ENCODE measurements at places on chromosomes 16 and 17. TPM values are rescaled to one million over a fixed set of nuclear protein-coding genes. Genes with fewer than 3 reads are reported as not detected.

DNA sequence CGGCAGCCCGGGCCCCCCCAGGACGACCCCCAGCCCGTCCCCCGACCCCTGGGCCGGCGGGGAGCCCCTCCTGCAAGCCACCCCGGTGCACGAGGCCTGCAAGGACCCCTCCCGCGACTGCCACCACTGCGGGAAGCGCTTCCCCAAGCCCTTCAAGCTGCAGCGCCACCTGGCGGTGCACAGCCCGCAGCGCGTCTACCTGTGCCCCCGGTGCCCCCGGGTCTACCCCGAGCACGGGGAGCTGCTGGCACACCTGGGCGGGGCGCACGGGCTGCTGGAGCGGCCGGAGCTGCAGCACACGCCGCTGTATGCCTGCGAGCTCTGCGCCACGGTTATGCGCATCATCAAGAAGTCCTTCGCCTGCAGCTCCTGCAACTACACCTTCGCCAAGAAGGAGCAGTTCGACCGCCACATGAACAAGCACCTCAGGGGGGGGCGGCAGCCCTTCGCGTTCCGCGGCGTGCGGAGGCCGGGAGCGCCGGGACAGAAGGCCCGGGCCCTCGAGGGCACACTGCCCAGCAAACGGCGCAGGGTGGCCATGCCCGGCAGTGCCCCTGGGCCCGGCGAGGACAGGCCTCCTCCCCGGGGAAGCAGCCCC, 15.6 kb upstream of the ZFPM1 start:
- H3K4me1 ChIP-seq: no peaks in the 10 kb centered on the region
- DNase-seq: peak; percentile 79
- no peaks in the 10 kb centered on the region for H3K27me3 ChIP-seq
- H3K4me3 ChIP-seq: no peak overlapping the region
- no peak overlapping the region for H3K27ac ChIP-seq
- H3K36me3 ChIP-seq: no peaks in the 10 kb centered on the region

DNA sequence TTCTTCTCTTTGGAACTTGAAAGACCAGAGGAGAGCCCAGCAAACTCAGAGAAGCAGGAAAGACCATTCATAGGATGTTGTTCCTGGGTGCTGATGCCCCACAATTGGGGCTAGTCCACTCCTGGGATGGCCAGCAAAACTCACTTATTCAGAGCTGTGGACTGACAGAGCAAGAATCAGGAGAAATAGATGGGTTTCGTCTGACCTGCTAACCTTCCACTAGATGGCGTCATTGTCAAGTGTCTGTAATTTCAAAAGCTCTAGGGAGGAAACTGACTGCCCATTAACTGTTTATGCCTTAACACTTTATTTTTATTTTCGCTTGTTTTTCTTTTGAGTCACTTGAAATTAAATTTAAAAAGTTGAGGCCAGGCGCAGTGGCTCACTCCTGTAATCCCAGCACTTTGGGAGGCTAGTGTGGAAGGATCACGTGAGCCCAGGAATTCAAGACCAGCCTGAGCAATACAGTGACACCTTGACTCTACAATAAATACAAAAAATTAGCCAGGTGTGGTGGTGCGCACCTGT, 28.7 kb upstream of the MILR1 start:
- no peak overlapping the region for H3K4me3 ChIP-seq
- H3K27me3 ChIP-seq: no peaks in the 10 kb centered on the region
- peak; percentile 84 for DNase-seq
- H3K4me1 ChIP-seq: peaks cover 3% of the 10 kb centered on the region
- no peak overlapping the region for H3K27ac ChIP-seq
- no peaks in the 10 kb centered on the region for H3K36me3 ChIP-seq

DNA sequence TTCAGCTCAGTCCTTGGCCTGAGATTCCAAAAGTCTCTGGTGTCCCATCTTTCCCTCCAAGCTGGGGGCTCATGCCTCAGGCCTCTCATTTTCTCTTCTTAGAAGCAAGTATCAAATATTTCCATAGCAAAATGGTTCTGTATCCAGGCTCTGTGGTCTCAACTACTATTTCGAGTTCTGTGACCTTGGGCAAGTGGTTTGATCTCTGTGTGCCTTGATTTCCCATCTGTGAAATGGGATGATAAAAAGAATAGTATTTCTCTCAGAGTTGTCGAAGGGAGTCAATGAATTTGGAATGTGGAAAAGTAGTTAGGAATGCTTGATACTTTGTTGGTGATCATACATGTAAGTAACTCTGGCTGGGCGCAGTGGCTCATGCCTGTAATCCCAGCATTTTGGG, 6.4 kb downstream of the SYT17 start:
- H3K27me3 ChIP-seq: no peaks in the 10 kb centered on the region
- DNase-seq: no peak
- no peak overlapping the region for H3K27ac ChIP-seq

DNA sequence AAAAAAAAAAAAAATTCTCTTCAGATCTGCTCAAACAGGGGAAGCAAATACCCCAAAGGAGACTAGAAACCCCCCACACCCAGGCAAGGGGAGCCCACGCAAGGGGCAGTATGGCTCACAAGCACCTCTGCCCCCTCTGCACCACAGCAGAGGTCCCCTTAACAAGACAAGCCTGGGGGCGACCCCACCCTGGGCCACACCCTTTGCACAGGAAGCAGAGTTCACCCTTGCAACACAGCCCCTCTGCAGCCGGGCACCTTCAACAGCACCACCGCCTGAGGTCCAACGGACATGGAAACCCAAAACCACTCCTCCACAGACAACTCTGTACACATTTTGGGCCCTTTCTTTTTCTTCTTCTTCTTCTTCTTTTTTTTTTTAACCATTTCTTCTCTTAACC, 12.8 kb downstream of the AXIN1 start:
- DNase-seq: peak; percentile 24
- H3K27ac ChIP-seq: no peak overlapping the region
- no peak overlapping the region for H3K4me3 ChIP-seq

GRCh38 chr16:67723911-67724305, 4.8 kb upstream of the GFOD2 start:
- H3K4me1 ChIP-seq: peaks cover 8% of the 10 kb centered on the region
- no peak for DNase-seq
- H3K36me3 ChIP-seq: peaks cover 49% of the 10 kb centered on the region

DNA sequence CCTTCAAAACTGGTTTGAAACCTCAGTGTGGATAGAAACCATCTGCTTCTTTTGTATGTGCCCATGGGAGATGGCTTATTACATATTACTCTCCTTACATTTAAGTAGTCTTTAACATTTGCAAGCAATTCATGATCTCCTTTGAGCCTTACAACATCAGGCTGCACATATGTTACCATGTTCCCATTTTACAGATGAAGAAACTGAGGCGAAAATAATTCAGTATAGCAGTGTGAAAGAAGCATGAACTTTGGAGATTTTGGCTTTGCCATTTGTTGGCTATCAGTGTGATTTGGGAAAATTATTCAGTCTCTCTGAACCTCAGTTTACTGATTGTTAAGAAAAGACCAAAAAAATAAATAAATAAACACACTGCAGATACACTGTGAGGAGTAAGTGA, 15.7 kb downstream of the GNAO1 start:
- H3K27ac ChIP-seq: no peak overlapping the region
- H3K4me3 ChIP-seq: no peak overlapping the region
- no peaks in the 10 kb centered on the region for H3K27me3 ChIP-seq
- H3K4me1 ChIP-seq: peaks cover 4% of the 10 kb centered on the region
- H3K36me3 ChIP-seq: no peaks in the 10 kb centered on the region

GRCh38 chr16:89322321-89323119, 105.0 kb downstream of the ZNF778 start:
- H3K4me1 ChIP-seq: peaks cover 77% of the 10 kb centered on the region
- no peak overlapping the region for H3K27ac ChIP-seq
- H3K27me3 ChIP-seq: no peaks in the 10 kb centered on the region
- DNase-seq: no peak
- H3K4me3 ChIP-seq: no peak overlapping the region

DNA sequence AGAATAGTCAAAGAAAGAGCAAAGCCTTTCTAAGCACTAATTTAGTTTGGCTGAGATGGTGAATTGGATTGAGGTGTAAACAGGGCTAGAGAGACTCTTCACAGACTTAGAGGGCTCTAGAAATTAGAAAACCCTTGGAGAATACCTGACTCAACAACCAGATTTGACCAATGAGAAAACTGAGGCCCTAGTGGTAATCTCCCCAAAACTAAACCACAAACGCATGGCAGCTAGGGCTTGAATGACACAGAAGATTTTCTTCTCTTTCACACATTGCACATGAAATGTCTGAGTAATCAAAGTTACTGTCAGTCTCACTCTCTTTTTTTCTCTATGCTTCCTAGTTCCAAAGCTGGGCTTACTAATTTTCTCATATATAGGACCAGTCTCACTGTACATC, 314.5 kb upstream of the KCNJ16 start:
- DNase-seq: no peak
- no peaks in the 10 kb centered on the region for H3K36me3 ChIP-seq
- H3K4me1 ChIP-seq: no peaks in the 10 kb centered on the region

DNA sequence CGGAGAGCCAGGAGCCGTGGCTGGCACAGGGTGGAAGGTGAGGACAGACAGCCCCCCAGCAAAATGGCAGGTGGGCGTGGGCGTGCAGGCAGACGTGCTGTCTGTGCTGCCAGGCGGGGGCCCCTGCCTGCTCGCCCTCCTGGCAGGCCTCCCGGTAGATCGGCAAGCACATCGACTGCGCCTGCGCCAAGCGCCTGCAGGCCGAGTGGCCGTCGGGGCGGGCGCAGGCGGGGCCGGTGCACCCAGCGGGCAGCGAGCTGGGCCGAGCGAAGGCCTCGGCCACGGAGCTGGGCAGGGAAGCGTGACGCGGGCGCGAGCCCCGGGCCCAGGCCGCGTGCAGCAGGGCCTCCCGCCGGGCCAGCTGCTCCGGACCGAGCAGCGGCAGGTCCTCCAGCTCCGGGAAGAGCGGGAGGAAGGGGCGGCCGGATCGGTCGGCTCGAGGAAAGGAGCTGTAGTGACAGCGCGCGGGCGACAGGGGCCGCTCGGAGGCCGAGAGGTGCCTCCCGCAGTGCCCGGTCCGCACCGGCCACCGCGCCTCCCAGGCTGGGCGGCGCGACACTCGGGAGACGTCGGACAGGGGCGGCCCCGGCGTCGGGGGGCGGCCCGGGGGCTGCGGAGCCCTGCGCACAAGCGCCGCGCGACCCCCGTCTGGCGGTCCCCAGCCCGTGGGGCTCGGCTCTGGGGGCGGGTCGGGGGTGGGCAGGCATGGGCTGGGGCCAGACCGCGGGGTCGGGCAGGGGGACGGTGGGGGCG, 16.9 kb downstream of the GRIN2C start:
- H3K4me3 ChIP-seq: peak overlapping the region; percentile 15
- no peaks in the 10 kb centered on the region for H3K36me3 ChIP-seq
- H3K27me3 ChIP-seq: peaks cover 14% of the 10 kb centered on the region
- DNase-seq: peak; percentile 44
- H3K4me1 ChIP-seq: peaks cover 26% of the 10 kb centered on the region

GRCh38 chr17:61150686-61151299, 248.8 kb upstream of the TBX2 start:
- no peak for DNase-seq
- no peaks in the 10 kb centered on the region for H3K27me3 ChIP-seq
- H3K27ac ChIP-seq: no peak overlapping the region
- H3K36me3 ChIP-seq: no peaks in the 10 kb centered on the region
- H3K4me1 ChIP-seq: peaks cover 7% of the 10 kb centered on the region
- H3K4me3 ChIP-seq: no peak overlapping the region

DNA sequence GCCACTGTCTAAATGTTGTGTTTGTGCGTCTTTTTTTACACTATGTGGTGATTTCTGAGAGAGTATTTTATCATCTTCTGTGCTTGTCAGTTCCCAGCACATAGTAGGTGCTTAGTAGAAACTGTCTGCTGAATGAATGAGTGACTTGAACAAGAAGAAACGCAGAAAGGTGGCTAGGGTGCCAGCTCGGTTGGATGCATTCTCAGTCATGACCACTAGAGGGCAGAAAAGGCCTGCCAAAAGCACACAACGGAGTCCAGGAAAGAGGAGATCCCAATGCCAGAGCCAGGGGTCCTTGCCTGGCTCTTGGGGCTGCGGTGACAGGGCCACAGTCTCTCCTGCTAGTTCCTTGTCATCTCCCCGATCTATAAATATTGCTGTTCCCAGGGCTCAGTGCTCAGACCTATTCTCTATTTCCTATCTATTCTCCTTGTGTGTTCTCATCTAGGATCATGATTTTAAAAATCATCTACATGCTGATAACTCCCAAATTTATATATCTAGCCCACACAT, 57.3 kb upstream of the CCL1 start:
- no peaks in the 10 kb centered on the region for H3K36me3 ChIP-seq
- H3K4me3 ChIP-seq: no peak overlapping the region
- peaks cover 6% of the 10 kb centered on the region for H3K4me1 ChIP-seq
- no peak overlapping the region for H3K27ac ChIP-seq
- no peaks in the 10 kb centered on the region for H3K27me3 ChIP-seq

- H3K36me3 ChIP-seq: no peaks in the 10 kb centered on the region
- H3K4me3 ChIP-seq: no peak overlapping the region
- no peaks in the 10 kb centered on the region for H3K4me1 ChIP-seq
Observed at GRCh38 chr16:58032710-58033293, 7.2 kb downstream of the MMP15 start.

The SAMD14 gene
- polyA plus RNA-seq: 0.06 TPM

The PRSS53 gene
- polyA plus RNA-seq: 11.6 TPM

The CEP295NL gene
- polyA plus RNA-seq: not detected

The KRTAP4-6 gene
- not detected for polyA plus RNA-seq

The AOC2 gene
- 2.6 TPM for polyA plus RNA-seq

The AHSP gene
- polyA plus RNA-seq: not detected

The TUBB3 gene
- 4.4 TPM for polyA plus RNA-seq

Data from B cell (primary cell).